Psoas muscle (tissue), 8 donors: ENCODE measurements at places on chromosomes 4 and X. TPM values are rescaled to one million over a fixed set of nuclear protein-coding genes. Genes with fewer than 3 reads are reported as not detected.

Gene SPIN2A
- total RNA-seq, result 0.15 TPM

Gene GRIA2
- total RNA-seq, result 0.15 TPM

Gene TMPRSS11D
- total RNA-seq, result not detected

Gene BCORL1
- total RNA-seq, result 6.2 TPM

Gene LINC00632
- 32.0 TPM for total RNA-seq

Gene SH3TC1
- 4.6 TPM for total RNA-seq

Gene FREM3
- total RNA-seq, result not detected

Gene TEC
- total RNA-seq, result 1.5 TPM

Gene CDS1
- 0.37 TPM for total RNA-seq

Gene PRR27
- total RNA-seq, result not detected

Gene RBMXL3
- not detected for total RNA-seq

Gene ATP1B4
- total RNA-seq, result 8.5 TPM

Gene RAI2
- 3.5 TPM for total RNA-seq

Gene DUX4
- not detected for total RNA-seq

Gene NWD2
- total RNA-seq, result not detected

Gene XAGE1B
- not detected for total RNA-seq

Gene GLRB
- total RNA-seq, result 3.6 TPM

Gene PABPC1L2B
- not detected for total RNA-seq

Gene CCKAR
- not detected for total RNA-seq

Gene HOPX
- 7.2 TPM for total RNA-seq

Gene PLS3
- total RNA-seq, result 21.5 TPM

Gene PPARGC1A
- total RNA-seq, result 89.3 TPM

Gene PLP1
- total RNA-seq, result 0.95 TPM

Gene TMEM144
- 1.8 TPM for total RNA-seq

Gene SULT1B1
- total RNA-seq, result 0.52 TPM

Gene BEX1
- not detected for total RNA-seq
